A549 (cell line): ENCODE measurements at places on chromosomes 4 and X. TPM values are rescaled to one million over a fixed set of nuclear protein-coding genes. Genes with fewer than 3 reads are reported as not detected.

GRCh38 chr4:105149771-105150170 is 3.1 kb downstream of the TET2 start:
- DNase-seq: no peak

GRCh38 chr4:98614094-98614493 is 44.3 kb downstream of the TSPAN5 start:
- DNase-seq: no peak

DNA sequence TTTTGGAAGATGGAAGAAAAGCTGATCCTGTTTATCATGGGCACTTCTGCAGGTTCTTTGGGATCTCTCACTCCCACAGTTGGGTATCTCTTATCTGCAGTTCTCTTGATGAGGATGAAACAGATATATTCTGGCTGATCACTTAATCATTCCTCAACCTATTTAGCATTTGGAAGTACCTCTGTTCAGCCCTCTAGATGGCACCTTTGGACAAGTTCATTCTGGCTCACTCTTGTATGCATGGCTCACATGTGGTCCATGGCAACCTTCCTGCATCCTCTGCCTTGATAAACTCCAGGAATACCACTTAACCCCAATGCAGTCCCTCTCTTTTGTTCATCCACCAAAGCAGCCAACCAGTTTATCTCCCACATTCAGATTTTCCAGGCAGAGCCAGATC is 74.2 kb downstream of the SMARCA5 start:
- peak; percentile 10 for DNase-seq

GRCh38 chr4:99591757-99592156 is 17.1 kb downstream of the MTTP start:
- no peak for DNase-seq

DNA sequence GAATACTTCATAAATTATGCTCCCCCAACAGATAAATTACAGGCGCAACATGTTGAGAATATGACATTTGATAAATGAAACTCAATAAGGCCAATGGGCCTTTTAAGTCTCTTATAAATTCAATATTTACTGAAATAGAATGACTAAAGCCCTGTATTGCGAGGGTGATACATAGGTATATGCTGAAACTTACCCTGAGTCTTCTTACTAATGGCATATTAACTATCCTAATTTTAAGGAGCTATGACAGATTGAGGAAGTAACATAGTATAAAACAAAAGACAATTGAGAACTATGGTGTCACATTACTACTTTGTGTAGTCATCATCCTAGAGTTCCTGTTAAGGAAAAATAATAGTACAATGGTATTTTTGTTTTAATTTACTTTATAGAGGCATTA is 440.7 kb downstream of the IL15 start:
- no peak for DNase-seq

GRCh38 chr4:87895964-87896621 is 63.3 kb downstream of the MEPE start:
- DNase-seq: peak; percentile 14

GRCh38 chr4:3417448-3417847 is 24.3 kb upstream of the HGFAC start:
- DNase-seq: no peak

GRCh38 chr4:74410272-74410671 is 34.7 kb upstream of the AREG start:
- DNase-seq: no peak

GRCh38 chr4:118180776-118181175 is 146.5 kb downstream of the NDST3 start:
- no peak for DNase-seq

GRCh38 chrX:68997911-68998310 is 167.3 kb downstream of the PJA1 start:
- no peak for DNase-seq

- no peak for DNase-seq
Observed at GRCh38 chr4:177855507-177856197, 413.4 kb upstream of the AGA start.

DNA sequence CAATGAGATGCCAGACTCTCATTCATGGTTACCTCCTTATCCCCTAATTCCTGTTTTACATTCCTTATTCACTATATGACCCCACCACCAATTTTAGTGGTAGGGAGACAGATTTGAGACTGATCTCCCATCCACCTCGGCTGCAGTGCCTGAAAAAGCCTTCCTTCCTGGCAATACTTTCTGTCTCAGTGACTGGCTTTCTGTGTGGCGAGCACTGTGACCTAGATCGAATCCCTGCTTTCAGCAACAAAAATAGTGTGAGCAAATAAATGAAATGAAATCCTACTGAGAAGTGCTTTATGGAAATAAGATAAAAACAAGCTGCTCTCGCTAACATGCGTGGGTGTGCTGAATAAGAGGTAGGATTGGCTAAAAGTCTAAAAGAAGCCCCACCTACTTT is 165.3 kb downstream of the GPM6A start:
- DNase-seq: no peak

DNA sequence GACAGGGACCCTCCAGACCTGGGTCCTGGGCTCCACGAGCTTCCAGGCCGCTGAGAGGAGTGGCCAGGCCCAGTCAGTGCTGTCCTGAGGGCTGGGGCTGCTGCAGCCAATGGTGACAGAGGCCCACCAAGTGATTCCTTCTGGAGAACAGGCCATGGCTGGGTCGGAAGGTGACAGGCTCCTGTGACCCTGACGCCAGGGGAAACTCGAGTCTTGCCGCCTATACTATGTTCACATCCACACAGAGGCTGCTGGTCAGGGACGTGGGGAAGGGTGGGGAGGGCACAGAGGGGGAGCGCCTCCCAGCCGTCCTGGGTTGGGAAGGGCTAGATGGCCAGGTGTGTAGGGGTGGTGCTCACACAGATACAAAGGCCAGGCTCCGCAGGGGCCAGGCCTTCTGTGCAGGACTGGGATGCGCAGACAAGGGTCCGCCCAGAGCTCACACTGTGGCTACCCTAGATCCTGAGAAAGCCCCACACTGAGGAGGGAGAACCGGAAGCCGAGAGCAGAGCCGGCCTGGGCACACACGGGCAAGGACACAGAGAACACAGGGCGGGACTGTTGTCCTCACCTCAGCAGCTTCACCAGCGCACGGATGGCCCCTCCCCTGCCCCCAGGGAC is 81.4 kb downstream of the HTRA3 start:
- DNase-seq: no peak

DNA sequence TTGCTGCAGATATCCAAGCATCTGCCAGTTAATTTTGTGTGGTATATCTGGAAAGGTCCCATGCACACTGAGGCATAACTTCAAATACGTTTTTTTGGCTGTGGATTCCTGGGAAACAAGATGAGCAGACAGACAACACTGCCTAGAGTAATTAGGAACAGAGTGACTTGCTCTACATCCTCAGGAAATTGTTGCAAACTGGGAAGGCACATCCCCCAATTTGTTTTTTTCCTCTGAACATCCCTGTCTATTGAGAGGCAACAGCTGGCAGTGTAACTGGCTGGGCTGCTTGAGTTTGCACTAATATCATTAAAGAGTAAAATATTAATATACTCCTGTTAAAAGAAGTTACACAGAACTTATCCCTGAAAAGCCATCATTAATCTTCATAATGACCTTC is 207.7 kb upstream of the SLIT2 start:
- DNase-seq: no peak

DNA sequence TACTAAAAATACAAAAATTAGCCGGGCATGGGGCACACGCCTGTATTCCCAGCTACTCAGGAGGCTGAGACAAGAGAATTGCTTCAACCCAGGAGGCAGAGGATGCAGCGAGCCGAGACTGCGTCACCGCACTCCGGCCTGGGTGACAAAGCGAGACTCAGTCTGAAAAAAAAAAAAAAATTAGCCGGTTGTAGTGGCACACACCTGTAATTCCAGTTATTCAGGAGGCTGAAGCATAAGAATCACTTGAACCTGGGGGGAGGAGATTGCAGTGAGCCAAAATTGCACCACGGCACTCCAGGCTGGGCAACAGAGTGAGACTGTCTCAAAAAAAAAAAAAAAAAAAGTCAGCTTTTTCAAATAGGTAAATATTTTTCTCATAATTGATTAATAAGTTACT is 71.9 kb downstream of the WDFY3 start:
- no peak for DNase-seq

DNA sequence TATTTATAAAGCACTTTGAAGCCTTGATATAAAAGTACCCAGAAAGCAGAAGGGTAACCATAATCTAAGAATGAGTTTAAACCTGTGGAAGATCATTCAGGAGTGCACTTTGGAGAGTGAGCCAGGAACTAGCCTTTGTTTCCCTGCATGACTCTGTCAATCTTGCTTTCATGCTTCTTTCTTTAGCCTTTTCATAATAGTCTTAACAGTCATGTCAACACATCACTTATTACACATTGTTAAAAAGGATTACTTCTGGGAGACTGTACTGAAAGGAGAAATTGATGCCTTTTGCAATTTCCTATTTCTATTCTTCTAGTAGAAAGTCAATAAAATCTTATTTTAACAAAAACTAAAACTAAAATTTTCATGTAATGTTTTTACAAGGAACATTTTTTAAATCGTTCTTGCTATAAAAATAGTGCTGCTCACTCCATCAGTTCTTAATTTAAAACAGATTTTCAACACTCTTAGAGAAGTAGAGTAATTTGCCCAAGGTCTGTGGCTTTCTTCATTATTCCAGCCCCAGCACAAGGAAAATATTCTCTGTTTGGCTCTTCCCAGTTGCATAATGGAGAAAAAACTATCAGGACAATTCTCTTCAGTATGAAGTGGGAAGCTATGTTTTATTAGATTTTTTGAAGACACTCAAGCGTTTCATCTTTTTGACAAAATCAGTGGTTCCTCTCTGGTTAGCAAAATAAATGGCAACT is 35.4 kb upstream of the SPP1 start:
- no peak for DNase-seq

GRCh38 chr4:5928274-5928673 is 35.4 kb upstream of the CRMP1 start:
- peak; percentile 6 for DNase-seq

DNA sequence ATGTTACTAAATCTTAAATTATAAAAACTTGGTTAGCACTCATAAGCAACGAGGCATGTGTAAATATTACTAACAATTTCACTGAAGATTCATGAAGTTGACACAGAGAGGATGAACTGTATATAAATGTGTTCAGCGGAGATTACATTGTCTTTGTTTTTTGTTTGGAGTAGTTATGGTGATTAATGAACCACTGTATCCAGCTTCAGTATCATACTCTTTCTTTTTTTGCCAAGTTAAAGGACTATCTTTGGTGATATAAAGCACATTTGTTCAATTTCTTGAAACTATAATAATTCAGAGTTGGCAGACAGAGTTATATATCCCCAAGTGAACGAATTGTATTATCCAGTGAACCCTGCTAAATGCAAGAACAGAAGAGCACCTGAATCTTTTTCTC is 497.6 kb downstream of the CCSER1 start:
- DNase-seq: no peak

DNA sequence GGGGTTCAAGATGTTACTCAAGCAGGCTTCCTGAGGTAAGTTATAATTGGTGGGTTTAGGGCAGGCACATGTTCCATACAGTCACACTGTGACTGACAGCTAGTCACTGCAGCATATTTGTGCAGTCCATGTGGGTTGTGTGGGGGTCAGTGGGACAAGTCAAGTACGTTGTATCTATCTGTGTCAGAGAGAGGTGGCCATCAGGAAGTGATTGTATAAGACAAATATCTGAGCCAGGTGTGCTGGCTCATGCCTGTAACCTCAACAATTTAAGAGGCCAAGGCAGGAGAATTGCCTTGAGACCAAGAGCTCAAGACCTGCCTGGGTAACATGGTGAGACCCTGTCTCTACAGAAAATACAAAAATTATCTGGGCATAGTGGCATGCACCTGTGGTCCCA is 509.3 kb downstream of the CENPC start:
- DNase-seq: no peak

- no peak for DNase-seq
Observed at GRCh38 chr4:7007142-7007907, 35.8 kb upstream of the TADA2B start.

GRCh38 chrX:135688137-135688536 is 25.3 kb upstream of the CT45A1 start:
- peak; percentile 21 for DNase-seq

Gene ART3
- not detected in 3 replicates for polyA plus RNA-seq

Gene GYG2
- polyA plus RNA-seq: 11.0 to 13.6 TPM (median 12.7 TPM) in 3 replicates

Gene CNOT6L
- polyA plus RNA-seq: 5.3 to 6.7 TPM (median 5.8 TPM) in 3 replicates

Gene RRH
- 0.10 to 0.18 TPM (median 0.12 TPM) in 3 replicates for polyA plus RNA-seq

Gene GYPB
- polyA plus RNA-seq: not detected in 3 replicates

Gene DRP2
- polyA plus RNA-seq: 0.36 to 0.58 TPM (median 0.45 TPM) in 3 replicates

Gene RAB39B
- polyA plus RNA-seq: 0.57 to 0.71 TPM (median 0.59 TPM) in 3 replicates
